ENCODE measurements at places on chromosomes 1 and 21. TPM values are rescaled to one million over a fixed set of nuclear protein-coding genes. Genes with fewer than 3 reads are reported as not detected.

DNA sequence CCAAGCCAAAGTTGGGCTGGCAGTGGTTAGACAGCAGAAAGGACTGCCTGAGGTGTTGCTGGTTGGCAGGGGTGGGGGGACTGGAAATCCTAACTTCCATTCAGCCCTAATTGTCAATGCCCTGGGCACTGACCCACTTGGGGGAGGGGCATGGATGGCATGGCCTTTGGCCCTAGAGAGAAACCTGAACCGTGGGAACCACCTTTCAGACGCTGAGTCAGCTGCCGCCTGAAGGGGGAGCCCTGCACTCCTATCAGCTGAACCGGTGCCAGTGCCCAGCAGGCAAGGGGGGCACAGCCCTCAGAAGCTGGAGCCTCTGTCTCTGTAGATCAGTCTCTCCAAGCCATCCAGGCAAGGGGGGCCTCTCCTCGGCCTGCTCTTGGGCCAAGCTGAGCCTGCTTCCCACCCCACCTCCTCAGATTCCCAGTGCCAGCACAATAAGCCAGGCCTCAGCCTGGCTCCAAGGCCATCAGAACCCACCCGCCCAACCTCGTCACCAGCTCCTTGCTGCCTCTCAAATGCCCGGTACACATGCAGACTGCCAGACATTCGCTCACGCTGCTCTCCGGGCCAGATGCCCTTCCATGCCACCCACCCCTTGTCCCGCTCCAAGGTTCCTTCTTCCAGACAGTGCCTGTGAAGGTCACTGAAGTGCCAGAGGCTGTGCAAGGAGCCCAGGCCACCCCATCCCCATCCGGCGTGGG lies 11.6 kb downstream of the TINAGL1 start:
- H3K4me1 ChIP-seq, result peaks cover 12% of the 10 kb centered on the region
- no peaks in the 10 kb centered on the region for H3K27me3 ChIP-seq
- no peak overlapping the region for H3K27ac ChIP-seq
- no peaks in the 10 kb centered on the region for H3K36me3 ChIP-seq

DNA sequence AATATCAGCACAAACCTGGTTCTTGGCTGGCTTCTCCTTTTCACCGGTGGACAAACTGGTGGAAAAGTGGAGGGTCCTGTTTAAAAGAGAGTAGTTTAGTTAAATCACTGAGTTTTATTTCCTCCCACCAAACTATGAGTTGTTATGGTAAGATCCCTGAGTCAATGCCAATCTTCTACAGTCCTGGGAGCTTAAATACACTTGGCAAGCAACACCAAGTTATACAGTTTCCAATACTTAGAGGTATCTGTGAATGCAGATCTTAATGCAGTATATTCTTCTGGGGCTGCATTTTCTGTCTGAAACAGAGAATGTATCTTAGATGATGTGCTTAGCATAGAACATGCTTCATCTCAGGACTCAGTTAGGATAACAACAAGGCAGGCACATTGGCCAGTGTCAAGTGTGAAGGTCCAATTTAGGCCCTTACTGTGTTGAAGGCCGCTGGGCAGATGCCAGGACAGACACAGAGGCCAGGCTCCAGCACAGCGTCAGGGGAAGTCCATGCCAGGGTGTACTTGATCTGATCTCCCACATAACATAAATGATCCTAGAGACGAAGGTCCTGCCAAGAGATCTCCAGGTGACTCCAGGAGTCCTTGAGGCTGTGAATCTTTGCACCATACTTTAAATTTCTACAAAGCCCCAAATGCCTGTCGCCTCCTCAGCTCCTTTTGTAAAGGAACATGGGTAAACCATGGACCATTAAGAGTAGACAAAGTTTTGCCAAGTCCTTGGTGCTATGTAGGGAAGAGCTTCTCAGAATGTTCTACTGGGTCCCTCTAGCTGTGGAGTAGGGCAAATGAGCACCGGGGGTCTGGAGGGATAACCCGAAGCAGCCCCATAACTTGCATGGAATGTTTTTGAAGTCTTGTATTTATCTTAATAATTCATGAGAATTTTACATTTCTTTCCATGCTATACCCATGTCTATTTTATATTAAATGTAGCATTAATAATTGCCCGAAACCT lies 76.8 kb downstream of the KCNJ15 start:
- H3K4me1 ChIP-seq, result no peaks in the 10 kb centered on the region
- no peaks in the 10 kb centered on the region for H3K27me3 ChIP-seq
- no peak overlapping the region for H3K27ac ChIP-seq
- DNase-seq, result peak; percentile 36

DNA sequence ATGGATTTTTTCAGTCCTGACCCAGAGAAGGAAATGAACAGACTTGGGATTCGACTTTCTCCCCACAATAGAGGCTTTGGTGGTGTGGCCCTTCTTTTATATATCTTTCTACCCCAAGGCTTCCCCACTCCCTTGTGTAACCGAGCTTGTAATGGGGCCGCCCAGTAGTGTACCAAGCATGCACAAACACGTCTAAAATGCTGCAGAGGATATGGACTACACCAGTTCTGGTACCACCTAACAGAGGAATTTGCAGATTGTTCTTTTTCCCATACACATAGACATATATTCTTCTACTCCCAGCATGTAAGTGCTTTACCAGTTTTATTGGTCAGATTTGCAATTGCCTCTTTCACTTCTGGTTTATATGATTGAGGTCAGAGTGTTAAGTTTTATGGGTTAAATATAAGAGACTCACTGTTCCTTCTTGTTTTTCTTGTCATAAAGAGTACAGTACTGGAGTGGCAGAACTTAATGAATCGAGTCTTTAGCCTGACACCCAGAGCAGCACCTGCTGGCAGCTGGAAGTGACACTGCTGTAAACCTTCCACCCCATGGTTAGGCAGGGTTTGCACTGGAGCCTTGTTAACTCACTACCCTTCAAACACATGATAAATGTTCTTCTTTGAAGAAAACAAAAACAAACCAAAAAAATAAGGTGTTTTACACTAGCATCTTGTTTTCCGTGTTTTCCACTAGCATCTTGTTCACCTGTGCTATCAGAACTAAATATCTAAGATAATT lies 198.6 kb downstream of the PTPRC start:
- no peak overlapping the region for H3K4me3 ChIP-seq
- peak; percentile 34 for DNase-seq
- no peaks in the 10 kb centered on the region for H3K27me3 ChIP-seq

DNA sequence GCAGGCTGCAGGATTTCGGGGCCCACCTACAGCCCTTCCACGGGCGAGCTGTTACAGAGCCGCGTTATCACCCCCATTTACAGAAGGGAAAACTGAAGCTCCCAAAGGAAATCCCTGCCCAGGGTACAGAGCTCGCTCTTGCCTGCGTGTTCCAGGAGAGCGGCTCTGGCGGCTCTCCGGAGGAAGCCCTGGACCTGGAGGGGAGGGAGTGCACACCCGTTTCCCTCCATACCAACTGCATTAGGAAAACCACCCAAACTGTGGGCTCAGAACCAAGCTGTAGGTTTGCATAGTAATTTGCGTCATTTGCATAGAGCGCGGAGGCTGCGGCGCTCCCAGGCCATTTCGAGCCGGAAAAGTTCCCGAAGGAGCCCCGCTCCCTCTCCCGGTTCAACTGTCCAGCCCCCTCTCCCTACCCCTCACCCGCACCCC lies 24.7 kb upstream of the ADGRB2 start:
- no peaks in the 10 kb centered on the region for H3K27me3 ChIP-seq
- peak overlapping the region; percentile 76 for H3K4me3 ChIP-seq
- H3K36me3 ChIP-seq, result peaks cover 6% of the 10 kb centered on the region
- DNase-seq, result peak; percentile 66
- H3K27ac ChIP-seq, result peak overlapping the region; percentile 95

- H3K4me3 ChIP-seq, result no peak overlapping the region
- no peaks in the 10 kb centered on the region for H3K27me3 ChIP-seq
- H3K4me1 ChIP-seq, result peaks cover 11% of the 10 kb centered on the region
- no peak overlapping the region for H3K27ac ChIP-seq
Observed at GRCh38 chr1:110462093-110462492, 11.1 kb downstream of the PROK1 start.

DNA sequence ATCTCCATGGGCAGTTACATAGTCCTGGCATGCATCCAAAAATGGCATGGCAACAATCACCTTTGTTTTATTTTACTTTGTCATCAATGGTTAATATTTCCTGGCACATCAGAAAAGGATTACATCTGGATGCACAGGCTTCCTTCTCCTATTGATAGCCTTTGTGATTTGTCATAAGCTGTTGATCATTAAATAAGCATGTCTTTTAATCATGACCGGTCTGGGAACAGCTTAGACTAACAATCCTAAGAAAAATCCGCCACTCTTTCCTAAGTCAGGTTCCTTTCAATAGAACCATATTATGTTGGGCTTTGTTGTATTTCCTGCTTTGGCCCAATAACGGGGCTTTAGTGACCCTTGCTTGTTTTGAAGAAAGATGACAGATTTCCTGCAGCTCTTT lies 330.6 kb downstream of the DUSP10 start:
- no peaks in the 10 kb centered on the region for H3K27me3 ChIP-seq
- DNase-seq, result no peak
- H3K4me1 ChIP-seq, result peaks cover 6% of the 10 kb centered on the region
- no peaks in the 10 kb centered on the region for H3K36me3 ChIP-seq
- no peak overlapping the region for H3K27ac ChIP-seq

DNA sequence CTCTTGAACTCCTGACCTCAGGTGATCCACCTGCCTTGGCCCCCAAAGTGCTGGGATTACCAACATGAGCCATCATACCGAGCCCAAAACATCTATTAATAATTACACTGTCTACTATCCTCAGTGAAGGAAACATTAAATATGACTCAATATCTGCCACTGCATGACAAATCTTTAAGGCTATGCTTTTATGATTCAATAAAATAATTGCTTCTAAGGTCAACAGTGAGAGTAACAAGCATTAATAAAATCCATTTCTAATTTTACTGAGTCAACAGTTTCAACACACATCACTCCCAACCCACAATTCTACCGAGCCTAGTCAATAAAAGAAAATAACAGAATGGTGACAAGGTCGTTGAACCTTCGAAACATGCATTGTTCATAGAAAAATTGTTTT lies 125.5 kb upstream of the CHRM3 start:
- H3K4me1 ChIP-seq, result no peaks in the 10 kb centered on the region
- H3K4me3 ChIP-seq, result no peak overlapping the region
- no peaks in the 10 kb centered on the region for H3K36me3 ChIP-seq
- no peak overlapping the region for H3K27ac ChIP-seq
- DNase-seq, result no peak

DNA sequence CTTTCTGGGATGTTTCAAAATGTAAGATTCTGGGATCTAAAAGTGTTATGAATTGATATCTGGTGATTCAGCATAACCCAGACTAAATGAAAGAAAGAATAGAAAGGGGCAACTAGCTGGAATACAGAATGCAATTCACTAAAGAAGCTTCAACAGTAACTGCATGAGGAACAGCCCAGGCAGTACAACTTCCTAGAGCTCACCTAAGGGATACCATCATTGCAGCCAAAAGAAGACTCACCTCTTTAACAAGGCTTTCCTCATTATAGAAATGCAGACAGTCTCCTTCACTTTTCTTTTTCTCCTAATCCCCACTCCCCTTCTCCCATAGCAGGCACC lies 6.3 kb downstream of the RGS5 start:
- no peaks in the 10 kb centered on the region for H3K4me1 ChIP-seq
- H3K36me3 ChIP-seq, result no peaks in the 10 kb centered on the region
- DNase-seq, result no peak
- H3K4me3 ChIP-seq, result no peak overlapping the region
- no peaks in the 10 kb centered on the region for H3K27me3 ChIP-seq

Gene C1orf185
- total RNA-seq, result not detected

Gene NEGR1
- 4.1 TPM for total RNA-seq

Gene ARTN
- total RNA-seq, result 1.9 TPM

Gene DNAJC6
- total RNA-seq, result 7.9 TPM

Gene TEDDM1
- not detected for total RNA-seq

Gene FHAD1
- not detected for total RNA-seq

Gene SIM2
- 14.4 TPM for total RNA-seq

Gene POU2F1
- total RNA-seq, result 16.7 TPM

Data from MCF 10A (cell line).